ENCODE measurements at places on chromosomes 11 and 22. TPM values are rescaled to one million over a fixed set of nuclear protein-coding genes. Genes with fewer than 3 reads are reported as not detected.

DNA sequence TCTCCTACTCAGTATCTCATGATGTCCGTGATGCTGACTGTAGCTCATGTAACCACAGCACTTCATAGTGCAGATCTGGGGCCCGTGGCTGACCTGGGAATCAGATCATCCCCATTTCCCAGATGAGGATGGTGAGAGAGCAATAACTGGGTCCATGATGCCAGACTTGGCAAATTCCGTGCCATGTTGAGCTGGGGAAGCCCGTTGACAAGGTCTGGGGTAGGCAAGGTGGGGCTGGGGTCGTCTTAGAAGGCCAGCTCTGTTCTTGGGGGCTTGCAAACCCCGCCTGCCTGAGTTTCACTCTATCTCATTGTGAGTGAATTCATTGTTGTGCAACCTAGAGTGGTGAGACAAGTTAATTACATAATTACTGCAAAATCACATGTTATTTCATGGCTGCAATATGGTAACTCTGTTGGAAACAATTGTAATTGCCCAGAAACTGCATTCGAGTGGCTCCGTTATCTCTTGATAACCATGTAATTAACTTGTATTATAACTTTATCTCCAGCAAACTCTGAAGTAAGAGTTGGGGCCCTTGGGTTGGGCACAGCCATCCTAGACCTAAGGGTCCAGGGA lies 41.7 kb downstream of the LMO1 start:
- DNase-seq: no peak

- DNase-seq: no peak
Measured at GRCh38 chr11:122663056-122663740, 7.7 kb downstream of the UBASH3B start.

- no peak for DNase-seq
Measured at GRCh38 chr22:40960145-40960544, 9.0 kb downstream of the RBX1 start.

- DNase-seq: peak; percentile 48
Measured at GRCh38 chr11:88414981-88415413, 77.5 kb upstream of the CTSC start.

DNA sequence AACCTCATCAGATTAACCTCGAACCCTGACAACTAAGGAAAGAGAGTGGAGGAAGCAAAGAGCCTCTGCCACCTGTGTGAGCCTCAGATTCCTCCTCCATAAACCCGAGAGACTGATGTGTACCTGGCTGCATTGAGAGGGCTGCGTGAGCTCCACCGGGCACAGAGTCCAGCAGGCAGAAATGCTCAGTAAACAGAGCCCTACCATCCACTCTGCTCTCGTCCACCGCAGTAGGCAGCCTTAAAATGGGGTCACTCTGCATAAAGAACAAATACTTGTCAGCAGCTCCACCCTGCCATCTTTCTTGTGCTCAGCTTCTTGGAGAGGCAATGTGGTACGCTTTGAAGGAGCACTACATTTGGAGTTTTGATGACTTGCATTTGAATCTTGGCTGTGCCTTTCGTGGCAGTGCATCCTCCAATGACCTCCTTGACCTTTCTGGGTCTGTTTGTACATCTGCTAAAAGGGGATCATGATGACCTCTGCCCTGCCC lies 43.0 kb upstream of the CD5 start:
- DNase-seq: no peak

- peak; percentile 61 for DNase-seq
Measured at GRCh38 chr11:12372111-12372510, 5.3 kb upstream of the PARVA start.

GRCh38 chr22:42360348-42360747 lies 71.9 kb downstream of the NFAM1 start:
- no peak for DNase-seq

Gene HYLS1
- 7.1 TPM for total RNA-seq

Gene CERK
- total RNA-seq: 38.9 TPM
